ENCODE measurements at places on chromosomes 11 and 22. TPM values are rescaled to one million over a fixed set of nuclear protein-coding genes. Genes with fewer than 3 reads are reported as not detected.

KBTBD3 gene
- total RNA-seq, result 11.3 TPM

H19 gene
- total RNA-seq, result 18,800 TPM

EHF gene
- 105 TPM for total RNA-seq

DNA sequence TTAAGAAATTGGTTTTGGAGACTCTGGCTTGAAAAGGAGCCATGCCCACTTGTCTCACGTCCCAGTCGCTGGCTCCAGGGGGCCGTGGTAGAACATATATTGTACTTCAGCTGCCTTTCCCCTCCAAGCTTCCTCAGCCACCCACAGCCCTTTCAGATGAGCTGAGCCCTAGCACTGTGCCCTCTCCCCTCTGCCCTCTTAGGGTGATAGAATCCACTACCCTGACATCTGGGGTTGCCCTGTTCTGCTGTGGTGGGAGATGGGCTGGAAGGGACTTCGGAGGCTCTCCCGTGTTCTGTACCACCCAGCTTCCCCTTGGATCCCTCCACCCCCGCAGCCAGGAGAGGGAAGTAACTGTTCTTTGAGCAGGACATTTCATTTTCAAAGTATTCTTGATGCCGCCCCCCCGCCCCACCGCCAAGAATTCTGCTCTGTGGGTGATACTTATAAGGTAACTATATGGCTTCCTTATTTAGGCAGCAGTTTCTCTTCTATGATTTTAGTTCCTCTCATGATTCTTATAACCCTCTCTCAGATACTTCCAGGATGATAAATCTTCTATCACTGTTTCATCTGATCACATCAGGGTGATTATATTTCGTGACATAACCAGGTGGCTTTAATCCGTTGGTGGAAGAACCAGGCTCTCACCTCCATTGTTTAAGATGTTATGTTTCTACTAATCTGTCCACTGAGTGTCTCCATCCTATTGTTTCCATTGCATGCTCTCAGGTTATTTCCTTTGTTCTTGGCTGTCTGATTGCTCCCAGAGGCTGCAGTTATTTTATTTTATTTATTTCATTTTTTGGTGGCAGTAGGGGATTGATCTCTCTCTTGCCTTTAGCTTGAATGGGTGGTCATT is 24.1 kb downstream of the ZBTB16 start:
- no peak for DNase-seq

DNA sequence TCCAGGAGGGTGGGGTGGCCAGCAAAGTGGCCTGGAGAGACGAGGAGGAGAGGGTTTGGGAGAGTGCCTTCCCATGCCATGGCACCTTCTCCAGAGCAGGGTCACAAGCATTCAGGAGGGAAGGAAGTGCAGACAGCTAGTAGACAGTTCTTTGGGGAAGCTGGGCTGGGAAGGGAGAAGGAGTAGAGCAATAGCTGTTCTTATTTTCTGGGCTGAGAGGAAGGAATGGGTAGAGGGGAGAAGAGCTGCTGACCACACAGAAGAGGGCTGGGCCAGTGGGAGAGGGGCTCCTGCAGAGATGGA is 14.8 kb upstream of the PICK1 start:
- no peak for DNase-seq

GRCh38 chr22:17387356-17387755 is 18.1 kb downstream of the CECR2 start:
- DNase-seq, result no peak

- no peak for DNase-seq
Observed at GRCh38 chr11:21446939-21447590, 745.8 kb upstream of the ANO5 start.

DNA sequence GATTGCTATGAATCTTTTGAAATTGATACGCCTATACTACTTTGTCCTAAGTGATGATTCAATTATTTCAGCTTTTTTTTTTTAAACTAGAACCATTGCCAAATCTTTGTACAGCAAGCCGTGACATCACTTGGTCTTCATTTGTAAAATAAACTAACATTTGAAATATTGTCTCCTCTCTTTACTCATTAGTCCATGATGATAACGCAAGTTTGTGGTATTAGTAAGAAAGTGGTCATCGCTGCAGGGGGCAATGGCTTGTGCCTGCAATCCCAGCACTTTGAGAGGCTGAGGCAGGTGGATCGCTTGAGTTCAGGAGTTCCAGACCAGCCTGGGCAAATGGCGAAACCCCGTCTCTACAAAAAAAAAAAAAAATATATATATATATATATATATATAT is 12.9 kb upstream of the ARHGAP42 start:
- DNase-seq, result no peak

DNA sequence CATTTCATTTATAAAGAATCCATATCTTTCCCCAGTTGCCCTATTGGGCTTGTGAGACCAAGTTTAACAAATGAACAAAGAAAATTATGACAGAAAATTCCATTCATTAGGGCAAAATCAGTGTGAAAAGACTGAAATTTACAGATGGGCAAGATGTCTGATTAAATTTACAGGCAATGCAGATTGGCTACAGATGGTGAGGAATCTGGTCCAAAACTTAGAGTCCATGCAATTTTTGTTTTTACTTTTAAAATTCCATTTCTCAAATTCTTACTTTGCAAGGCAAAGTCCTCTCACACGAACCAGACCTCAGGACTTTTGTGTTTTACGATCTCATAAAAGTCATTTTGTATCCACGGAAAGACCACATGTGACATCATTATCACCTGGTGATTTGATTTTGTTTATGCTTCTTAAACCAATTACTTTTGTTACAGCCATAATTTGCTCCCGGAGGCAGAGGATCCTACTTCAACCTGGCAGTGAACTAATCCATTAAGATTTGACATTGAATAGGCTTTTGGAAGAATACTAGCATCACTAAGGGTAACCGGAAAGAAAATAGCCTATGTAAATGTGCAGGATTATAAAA is 843.7 kb upstream of the CHORDC1 start:
- no peak for DNase-seq

DNA sequence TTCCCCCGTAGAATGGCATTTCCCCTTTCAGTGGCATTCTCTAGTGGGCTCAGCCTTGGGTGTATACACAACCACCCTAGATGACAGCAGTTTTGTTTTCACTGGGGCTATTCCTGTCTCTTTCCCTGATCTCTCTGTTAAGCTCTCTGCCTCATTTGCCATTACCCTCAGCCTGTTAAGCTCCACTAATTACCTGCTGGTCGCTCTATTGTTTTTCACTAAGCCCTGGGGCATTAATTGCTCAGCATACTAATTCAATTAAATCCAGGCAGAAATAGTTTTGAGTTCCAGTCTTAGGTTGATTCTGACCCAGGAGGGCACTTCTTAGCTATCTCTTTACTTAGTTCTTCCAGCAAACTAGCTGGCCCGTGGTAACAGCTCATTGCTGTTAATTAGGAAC is 80.0 kb downstream of the BRD1 start:
- no peak for DNase-seq

DNA sequence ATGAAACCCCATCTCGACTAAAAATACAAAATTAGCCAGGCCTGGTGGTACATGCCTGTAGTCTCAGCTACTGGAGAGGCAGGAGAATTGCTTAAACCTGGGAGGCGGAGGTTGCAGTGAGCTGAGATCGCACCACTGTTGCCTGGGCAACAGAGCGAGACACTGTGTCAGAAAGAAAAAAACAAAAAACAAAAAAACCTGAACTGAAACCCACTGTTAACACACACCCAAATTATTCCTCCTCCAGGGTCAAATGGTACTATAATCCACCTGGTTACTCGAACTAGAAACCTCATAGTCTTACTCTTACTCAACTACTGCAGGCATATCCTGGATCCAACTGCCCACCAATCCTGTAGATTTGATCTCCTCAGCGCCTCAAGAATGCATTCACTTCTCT is 35.5 kb downstream of the USP28 start:
- no peak for DNase-seq

GRCh38 chr11:119144825-119145486 is 3.9 kb upstream of the ABCG4 start:
- peak; percentile 76 for DNase-seq

GRCh38 chr11:57324154-57324885 is 432 bp downstream of the TNKS1BP1 start:
- peak; percentile 81 for DNase-seq

DNA sequence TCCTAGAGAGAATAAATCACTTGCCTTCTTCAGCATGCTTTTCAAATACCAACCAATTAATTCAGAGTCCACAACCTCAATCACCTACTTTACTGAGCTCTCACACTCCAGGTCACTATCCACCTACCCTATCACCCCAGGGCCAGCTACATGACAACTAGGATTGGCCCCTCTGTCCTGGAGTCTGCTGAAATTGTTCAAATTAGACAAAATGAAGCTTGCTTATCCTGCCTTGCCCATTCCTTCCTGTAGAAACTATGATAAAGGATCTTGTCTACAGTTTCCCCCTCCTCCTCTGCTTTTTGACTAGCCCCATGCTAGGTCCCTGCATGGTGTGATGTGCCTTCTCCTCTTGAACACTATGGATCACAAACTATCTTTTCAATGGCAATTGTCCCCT is 94.5 kb downstream of the JRKL start:
- DNase-seq, result no peak

- peak; percentile 73 for DNase-seq
Observed at GRCh38 chr11:64007629-64008282, 21.5 kb downstream of the OTUB1 start.

GRCh38 chr11:72222106-72222891 is 2.3 kb upstream of the INPPL1 start:
- DNase-seq, result no peak

Measured in tongue (tissue), 3 donors.